ENCODE measurements at places on chromosomes 7 and 10.

DNA sequence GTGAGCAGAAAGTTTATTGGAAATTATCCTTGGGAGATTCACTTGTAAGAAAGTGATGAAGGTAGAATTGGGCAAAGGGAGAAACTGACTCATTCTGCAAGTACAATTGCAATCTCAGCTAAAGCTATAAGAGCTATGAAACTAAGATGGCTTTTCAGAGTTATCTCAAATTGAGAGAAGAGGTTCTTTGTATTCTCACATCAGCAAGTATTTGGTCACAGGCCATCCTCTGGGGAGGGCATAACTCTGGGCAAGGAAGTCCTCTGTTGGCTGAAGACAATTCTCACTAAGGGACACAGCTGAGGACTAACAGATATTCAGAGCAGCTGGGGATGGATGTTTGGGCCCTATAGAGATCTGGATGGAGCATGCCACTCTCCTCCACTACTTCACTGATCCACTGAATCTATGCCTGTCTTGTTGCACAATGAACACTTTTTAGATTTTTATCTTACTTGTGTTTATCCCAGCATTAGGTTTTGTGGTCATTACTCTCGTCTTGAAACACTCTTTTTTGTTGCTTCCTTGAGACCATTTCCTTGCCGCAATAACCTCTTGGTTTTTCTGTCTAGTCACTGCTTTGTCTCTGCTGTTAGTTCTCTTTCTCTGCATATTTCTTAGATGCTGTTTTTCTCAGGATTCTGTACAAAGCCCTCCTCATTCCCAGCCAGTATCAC lies 115.1 kb downstream of the GNAI1 start:
- H3K4me3 ChIP-seq = no peak overlapping the region
- H3K27ac ChIP-seq = no peak overlapping the region
- no peaks in the 10 kb centered on the region for H3K27me3 ChIP-seq

- H3K36me3 ChIP-seq = no peaks in the 10 kb centered on the region
- no peak overlapping the region for H3K4me3 ChIP-seq
- no peaks in the 10 kb centered on the region for H3K27me3 ChIP-seq
- no peak for DNase-seq
These were observed 119.4 kb upstream of the NRBF2 start for GRCh38 chr10:63013755-63014154.

- no peaks in the 10 kb centered on the region for H3K4me1 ChIP-seq
- no peaks in the 10 kb centered on the region for H3K27me3 ChIP-seq
- H3K27ac ChIP-seq = no peak overlapping the region
- H3K36me3 ChIP-seq = no peaks in the 10 kb centered on the region
- no peak for DNase-seq
- H3K4me3 ChIP-seq = no peak overlapping the region
These were observed 183.1 kb downstream of the GPAM start for GRCh38 chr10:112000466-112000865.

DNA sequence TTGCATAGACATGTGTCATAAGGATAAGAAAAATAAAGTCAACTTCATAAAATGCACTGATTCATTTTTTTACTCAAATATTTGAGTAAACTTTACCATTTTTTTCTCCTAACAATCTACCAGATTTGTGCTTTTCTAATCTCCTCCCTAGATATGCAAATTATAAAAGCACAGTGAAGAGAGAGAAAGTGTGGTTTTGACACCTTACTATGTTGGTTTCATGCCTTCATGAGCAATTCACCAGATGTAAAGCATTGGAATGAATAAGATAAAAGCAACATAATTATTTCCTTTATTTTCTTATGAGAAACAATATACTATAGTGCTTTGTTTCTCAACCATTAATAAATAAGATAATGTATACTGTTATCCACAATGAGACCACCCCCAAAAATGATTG lies 432.5 kb upstream of the PCDH15 start:
- no peaks in the 10 kb centered on the region for H3K36me3 ChIP-seq
- H3K4me3 ChIP-seq = no peak overlapping the region
- H3K27ac ChIP-seq = no peak overlapping the region
- H3K27me3 ChIP-seq = no peaks in the 10 kb centered on the region

GRCh38 chr10:48253970-48254657 lies 20.4 kb downstream of the FRMPD2 start:
- no peak overlapping the region for H3K27ac ChIP-seq
- H3K27me3 ChIP-seq = no peaks in the 10 kb centered on the region
- no peak overlapping the region for H3K4me3 ChIP-seq
- no peaks in the 10 kb centered on the region for H3K36me3 ChIP-seq
- DNase-seq = peak; percentile 75
- no peaks in the 10 kb centered on the region for H3K4me1 ChIP-seq

DNA sequence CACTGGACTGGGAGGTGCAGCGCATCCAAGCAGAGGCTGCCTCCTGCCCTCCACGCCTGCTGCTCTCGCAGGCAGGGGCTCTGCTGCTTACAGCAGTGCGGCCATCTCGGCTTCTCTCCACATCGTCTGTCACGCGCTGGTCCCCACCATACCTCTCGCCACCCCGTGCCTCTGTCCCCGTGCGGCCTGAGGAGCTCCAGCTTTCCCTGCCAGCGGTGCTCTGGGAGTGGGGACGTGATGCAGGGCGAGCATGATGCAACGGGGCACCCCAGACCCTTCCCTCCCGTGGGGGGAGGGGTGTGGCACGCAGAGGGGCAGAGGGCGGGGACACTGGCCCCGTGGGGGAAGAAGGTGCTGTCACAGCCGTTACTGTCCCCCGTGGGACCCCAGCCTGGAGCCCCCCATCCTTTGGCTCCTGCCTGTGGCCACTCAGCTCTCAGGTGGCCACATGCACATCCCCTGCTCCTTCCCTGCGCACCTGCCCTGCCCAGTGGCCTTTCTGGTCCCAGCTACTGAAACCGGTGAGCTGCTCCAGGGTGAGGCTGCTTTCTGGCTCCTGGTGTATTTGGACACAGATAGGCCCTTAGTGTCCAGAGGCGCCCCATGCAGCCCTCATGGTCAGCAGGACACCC lies 9.0 kb downstream of the GET4 start:
- no peak overlapping the region for H3K4me3 ChIP-seq
- H3K4me1 ChIP-seq = peaks cover 42% of the 10 kb centered on the region
- H3K36me3 ChIP-seq = no peaks in the 10 kb centered on the region

GRCh38 chr10:88097092-88097516 lies 233.7 kb downstream of the PTEN start:
- DNase-seq = no peak
- no peaks in the 10 kb centered on the region for H3K36me3 ChIP-seq
- H3K27me3 ChIP-seq = no peaks in the 10 kb centered on the region
- no peak overlapping the region for H3K4me3 ChIP-seq
- no peak overlapping the region for H3K27ac ChIP-seq
- H3K4me1 ChIP-seq = peaks cover 15% of the 10 kb centered on the region

DNA sequence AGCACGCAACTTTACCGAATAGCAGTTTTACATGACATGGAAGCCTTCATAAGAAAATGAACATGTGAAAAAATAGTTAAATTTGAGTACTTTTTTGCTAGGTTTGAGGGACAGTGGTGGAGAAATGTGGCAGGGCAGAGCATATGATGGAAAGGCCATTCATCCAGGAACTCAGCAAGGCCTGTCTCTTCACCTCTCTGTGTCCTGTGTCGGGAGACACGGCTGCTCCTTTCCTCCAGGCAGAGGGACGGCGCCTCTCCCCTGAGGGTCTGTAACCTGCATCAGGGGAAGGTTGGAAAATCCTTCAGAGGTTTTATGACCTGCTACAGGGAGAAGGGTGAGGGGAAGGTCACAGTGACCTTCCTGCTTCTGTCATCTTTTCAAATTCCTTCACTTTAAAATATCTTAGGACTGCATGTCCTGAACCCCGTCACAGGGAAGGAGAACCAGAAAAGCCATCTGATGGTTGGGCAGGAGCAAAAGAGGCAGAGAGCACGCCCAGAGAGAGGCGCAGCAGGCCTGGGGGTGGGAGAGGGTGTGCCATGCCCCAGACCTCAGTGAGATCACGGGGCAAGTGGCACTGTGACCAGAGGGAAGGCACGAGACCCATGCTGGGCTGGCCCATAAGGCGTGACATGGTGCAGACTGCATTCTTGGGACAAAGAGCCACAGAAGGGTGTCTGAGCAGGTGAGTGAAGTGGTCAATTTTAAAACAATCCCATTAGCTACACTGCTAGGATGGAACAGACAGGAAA lies 44.0 kb downstream of the GSDME start:
- DNase-seq = peak; percentile 64
- no peaks in the 10 kb centered on the region for H3K36me3 ChIP-seq
- H3K4me3 ChIP-seq = no peak overlapping the region
- no peaks in the 10 kb centered on the region for H3K27me3 ChIP-seq

- DNase-seq = no peak
- H3K27ac ChIP-seq = no peak overlapping the region
- no peaks in the 10 kb centered on the region for H3K27me3 ChIP-seq
- H3K4me3 ChIP-seq = no peak overlapping the region
These were observed 32.8 kb upstream of the MYO3A start for GRCh38 chr10:25901199-25901598.

DNA sequence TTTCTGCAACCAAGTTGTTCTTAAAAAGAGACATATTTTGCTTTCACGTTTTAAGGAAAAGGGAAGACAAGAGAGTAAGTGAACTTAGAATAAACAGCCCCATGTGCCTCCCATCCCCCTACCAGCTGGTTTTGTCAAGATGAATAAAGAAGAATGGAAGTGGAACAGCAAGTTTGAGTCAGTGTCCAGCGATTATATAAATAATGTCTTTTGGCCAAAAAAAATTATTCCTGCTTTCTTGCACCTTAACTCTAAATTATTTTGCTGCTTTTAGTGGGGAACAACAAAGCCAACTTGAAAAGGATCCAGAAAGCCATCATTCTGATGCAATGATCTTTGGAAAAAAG lies 82.4 kb upstream of the TRIL start:
- no peak overlapping the region for H3K27ac ChIP-seq
- no peak overlapping the region for H3K4me3 ChIP-seq
- no peaks in the 10 kb centered on the region for H3K36me3 ChIP-seq
- H3K27me3 ChIP-seq = no peaks in the 10 kb centered on the region

DNA sequence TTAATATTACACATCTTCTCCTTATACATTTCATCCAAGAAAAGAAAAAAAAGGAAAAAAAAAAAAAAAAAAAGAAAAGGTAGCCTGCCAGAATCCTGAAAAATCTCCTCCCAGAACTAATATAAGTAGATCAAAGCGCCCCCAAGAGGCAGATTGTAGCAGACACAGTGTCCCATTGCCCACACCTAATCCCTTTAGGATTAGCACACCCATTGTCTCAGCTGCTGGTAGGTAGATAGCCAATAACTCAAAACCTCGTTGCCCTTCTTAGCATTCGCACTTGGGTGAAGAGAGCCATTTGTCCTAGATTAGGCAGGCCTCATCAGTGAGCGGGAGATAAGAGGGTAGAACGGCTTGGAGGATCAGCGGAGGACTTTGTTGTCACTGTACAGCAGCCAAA lies 100.2 kb upstream of the SORCS1 start:
- H3K27ac ChIP-seq = no peak overlapping the region
- no peak overlapping the region for H3K4me3 ChIP-seq
- no peaks in the 10 kb centered on the region for H3K36me3 ChIP-seq

GRCh38 chr7:140597428-140597949 lies 43.1 kb downstream of the DENND2A start:
- H3K27me3 ChIP-seq = no peaks in the 10 kb centered on the region
- peak overlapping the region; percentile 64 for H3K27ac ChIP-seq
- H3K4me3 ChIP-seq = no peak overlapping the region
- peaks cover 8% of the 10 kb centered on the region for H3K36me3 ChIP-seq
- no peak for DNase-seq

- no peaks in the 10 kb centered on the region for H3K27me3 ChIP-seq
- no peak overlapping the region for H3K27ac ChIP-seq
- no peaks in the 10 kb centered on the region for H3K36me3 ChIP-seq
These were observed 93.7 kb downstream of the OAT start for GRCh38 chr10:124324856-124325632.

DNA sequence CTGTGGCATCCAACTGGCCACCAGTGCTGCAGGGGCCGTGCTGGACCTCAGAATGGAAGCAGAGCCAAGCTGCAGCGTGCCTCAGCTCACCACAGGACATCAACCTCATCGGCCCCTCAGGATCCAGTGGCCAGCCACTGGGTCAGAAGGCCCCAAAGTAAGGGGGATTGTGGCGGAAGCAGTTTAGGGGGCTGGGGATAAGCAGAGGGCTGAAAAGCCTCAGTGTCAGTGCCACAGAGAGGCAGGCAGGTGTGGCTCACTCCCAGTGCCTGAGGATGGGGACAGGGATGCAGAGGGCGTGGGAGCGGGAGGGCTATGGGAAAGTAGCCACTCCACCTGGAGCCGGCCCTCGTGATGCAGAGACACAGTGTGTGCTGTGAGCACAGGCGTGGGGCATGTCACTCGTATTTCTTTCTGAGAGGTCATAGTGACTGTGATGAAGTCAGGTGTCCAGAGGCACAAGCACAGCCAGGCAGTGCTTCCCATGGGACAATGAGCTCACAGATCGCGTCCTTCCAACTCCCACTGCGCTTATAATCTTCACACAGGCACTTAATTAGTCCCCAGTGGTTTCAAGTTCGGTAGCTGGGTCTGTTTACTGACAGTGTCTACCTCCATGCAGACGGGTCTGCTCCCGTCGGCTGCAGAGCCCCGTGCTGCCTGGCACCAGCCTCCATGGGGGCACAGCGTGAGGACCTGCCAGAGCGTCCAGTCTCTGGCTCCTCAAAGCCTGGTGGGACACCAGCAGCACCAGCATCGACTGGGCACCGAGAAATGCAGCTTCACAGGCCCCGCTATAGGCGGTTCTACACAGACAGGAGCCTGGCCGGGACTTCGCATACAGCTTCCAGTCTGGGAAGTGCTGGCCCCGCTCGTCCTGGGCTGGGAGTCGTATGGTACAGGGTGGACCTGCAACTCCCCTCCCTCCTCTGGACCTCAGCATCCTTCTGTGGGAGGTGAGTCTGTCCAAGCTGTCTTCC lies 42.9 kb upstream of the CNPY1 start:
- peaks cover 12% of the 10 kb centered on the region for H3K4me1 ChIP-seq
- H3K27me3 ChIP-seq = no peaks in the 10 kb centered on the region
- H3K27ac ChIP-seq = no peak overlapping the region
- no peak for DNase-seq
- no peaks in the 10 kb centered on the region for H3K36me3 ChIP-seq

DNA sequence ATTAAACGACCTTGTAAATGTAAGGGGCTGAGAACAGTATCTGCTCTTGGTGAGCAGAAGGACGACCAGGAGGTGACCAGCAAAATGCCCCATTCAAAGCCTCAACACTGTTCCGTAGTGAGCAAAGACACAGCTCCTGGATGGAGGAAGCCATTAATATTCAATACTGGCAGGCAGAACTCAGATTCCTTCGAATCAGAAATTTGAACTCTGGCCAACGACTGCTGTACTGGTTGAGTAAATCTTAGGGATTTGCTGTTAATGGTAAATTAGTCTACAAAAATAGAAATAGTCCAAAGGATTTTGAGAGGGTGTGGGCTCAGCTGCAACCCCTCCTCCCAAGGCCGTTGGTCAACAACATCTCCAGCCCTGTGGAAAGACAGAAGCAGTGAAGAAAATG lies 130.5 kb upstream of the PFKP start:
- no peaks in the 10 kb centered on the region for H3K36me3 ChIP-seq
- H3K27ac ChIP-seq = no peak overlapping the region
- DNase-seq = no peak
- no peaks in the 10 kb centered on the region for H3K27me3 ChIP-seq
- H3K4me3 ChIP-seq = no peak overlapping the region

GRCh38 chr10:111650088-111650487 lies 533.5 kb downstream of the GPAM start:
- no peak for DNase-seq
- no peak overlapping the region for H3K4me3 ChIP-seq
- peaks cover 5% of the 10 kb centered on the region for H3K4me1 ChIP-seq
- no peaks in the 10 kb centered on the region for H3K36me3 ChIP-seq
- no peak overlapping the region for H3K27ac ChIP-seq

Data from vagina (tissue), 2 donors.